Heart right ventricle (tissue), 16 donors: ENCODE measurements at places on chromosomes 7 and 10. TPM values are rescaled to one million over a fixed set of nuclear protein-coding genes. Genes with fewer than 3 reads are reported as not detected.

Gene SLIT1
- 0.07 TPM for polyA plus RNA-seq

Gene PRKCQ
- 0.04 TPM for polyA plus RNA-seq

Gene TMEM196
- not detected for polyA plus RNA-seq

- DNase-seq: no peak
These were observed 7.6 kb downstream of the ATP5F1C start for GRCh38 chr10:7795605-7796004.

GRCh38 chr7:139255290-139255689 is 24.3 kb downstream of the UBN2 start:
- no peak for DNase-seq

Gene ADAM8
- 1.4 TPM for polyA plus RNA-seq

DNA sequence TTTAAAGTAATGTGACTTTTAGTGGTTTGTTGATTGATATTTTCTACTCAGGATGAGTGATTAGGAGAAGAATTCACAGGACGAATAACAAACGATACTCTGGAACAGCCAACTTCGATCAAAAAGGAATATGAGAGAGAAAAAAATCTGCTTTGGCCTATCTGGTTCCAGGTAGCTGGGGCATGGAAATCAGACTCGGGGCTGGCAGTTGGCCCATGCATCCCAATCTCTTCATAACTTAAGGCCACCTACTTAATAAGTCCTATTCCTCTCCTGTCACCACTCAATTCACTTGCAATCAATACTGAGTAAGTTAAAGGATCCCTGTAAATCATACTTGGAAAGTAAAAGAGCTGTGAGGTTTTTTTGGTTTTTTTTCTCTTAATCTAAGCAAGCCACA is 1116.2 kb downstream of the SORCS3 start:
- no peak for DNase-seq

DNA sequence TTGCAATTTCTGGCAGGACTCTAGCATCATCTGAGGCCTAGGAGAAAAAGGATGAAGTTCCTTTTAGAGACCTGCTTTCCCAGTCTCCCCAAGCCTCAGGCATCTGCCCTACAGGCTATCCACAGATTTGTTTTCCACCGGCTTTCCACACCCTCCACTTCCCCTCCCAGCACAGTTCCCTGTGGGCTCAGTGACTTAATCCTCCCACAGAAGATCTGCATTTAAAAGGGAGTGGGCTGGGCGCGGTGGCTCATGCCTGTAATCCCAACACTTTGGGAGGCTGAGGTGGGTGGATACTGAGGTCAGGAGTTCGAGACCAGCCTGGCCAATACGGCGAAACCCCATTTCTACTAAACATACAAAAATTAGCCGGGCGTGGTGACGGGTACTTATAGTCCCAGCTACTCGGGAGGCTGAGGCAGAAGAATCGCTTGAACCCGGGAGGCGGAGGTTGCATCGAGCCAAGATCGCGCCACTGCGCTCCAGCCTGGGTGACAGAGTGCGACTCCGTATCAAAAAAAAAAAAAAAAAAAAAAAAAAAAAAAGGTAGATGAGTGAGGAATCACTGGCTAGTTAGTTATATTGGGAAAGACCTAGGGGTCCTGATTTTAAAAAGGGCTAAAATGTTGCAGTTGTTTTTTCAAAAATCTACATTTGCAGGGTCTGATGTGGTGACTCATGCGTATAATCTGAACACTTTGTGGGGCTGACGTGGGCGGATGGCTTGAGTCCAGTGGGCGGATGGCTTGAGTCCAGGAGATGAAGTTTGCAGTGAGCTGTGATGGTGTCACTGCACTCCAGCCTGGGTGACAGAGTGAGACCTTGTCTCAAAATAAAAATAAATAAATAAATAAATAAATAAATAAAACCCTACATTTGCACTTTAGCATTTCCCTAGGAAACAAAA is 119.5 kb downstream of the BAMBI start:
- DNase-seq: peak; percentile 75
